ENCODE measurements at places on chromosomes 13 and 19.

GRCh38 chr13:84980571-84980970, 818.6 kb downstream of the SLITRK6 start:
- DNase-seq = no peak

DNA sequence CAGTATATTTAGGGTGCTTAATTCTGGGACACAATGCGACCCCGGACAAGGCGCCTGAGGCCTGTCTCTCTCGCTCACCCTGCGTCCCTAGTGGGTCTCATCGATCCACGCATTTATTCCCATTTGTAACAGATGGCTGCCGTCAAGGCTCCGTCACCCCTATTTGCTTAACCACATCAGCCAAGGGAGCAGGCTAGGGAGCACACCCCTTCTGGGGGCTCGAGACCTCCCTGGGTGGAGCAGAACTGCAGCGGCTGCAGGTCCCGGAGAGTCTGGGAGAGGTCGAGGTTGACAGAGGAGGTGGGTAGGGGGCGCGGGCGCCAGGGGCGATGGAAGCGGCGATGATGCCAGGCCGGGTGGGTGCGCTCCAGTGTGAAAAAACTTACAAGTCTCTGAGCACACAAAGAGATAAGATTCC, 507 bp downstream of the ALG5 start:
- no peak for DNase-seq

GRCh38 chr19:55080121-55080967, 4.7 kb downstream of the EPS8L1 start:
- peak; percentile 41 for DNase-seq

GRCh38 chr13:75512253-75512652, 25.4 kb downstream of the COMMD6 start:
- DNase-seq = no peak

- no peak for DNase-seq
Observed at GRCh38 chr13:42532561-42533335, 41.2 kb upstream of the TNFSF11 start.
